ENCODE measurements at places on chromosomes 1 and 21.
A peak's percentile ranks its signal among the peaks of the same experiment; 100 is the strongest.

DNA sequence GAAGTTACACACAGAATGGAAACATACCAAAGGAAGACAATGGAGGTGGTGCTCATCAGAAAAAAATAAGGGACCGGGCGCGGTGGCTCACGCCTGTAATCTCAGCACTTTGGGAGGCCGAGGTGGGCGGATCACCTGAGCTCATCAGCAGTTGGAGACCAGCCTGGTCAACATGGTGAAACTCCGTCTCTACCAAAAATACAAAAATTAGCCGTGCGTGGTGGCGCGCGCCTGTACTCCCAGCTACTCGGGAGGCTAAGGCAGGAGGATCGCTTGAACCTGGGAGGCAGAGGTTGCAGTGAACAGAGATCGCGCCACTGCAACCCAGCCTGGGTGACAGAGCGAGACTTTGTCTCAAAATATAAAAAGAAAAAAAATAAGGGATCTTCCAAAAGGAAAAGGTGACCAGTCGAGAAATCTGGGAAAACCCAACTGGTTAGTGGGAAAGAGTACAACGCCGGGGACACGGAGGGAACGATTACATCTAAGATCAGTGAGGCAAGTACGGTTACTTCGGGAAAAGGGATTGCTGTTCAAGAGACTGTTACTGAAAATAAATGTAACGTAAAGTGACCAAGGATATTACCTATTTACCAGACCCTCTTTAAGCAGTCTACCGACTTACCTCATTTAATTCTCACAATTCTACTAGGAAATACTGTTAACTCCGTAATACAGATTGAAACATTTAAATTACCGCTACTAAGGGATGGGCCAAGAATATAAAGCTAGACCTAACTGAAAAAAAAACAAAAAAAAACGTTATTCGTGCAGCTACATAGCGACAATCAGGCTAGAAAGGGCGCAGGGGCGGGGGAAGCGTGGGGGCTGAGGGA is 822 bp downstream of the CCT3 start:
- no peak for DNase-seq

DNA sequence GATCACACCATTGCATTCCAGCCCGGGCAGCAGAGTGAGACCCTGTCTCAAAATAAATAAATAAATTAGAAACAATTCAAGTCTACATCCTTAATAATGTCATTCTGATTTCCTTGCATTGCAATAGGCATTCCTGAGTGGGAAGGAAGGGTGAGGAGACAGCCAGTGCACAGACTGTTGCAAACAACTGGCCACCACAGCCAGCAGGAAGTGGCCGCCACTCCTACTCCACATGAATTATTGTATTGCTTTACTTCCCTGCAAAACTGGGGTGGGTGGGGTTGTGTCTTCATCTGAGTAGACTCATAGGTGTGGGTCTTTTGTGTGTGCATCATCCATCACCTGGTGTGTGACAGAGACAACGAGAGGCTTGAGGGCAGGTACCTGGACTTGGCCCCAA is 60.1 kb downstream of the OPTC start:
- DNase-seq = no peak

DNA sequence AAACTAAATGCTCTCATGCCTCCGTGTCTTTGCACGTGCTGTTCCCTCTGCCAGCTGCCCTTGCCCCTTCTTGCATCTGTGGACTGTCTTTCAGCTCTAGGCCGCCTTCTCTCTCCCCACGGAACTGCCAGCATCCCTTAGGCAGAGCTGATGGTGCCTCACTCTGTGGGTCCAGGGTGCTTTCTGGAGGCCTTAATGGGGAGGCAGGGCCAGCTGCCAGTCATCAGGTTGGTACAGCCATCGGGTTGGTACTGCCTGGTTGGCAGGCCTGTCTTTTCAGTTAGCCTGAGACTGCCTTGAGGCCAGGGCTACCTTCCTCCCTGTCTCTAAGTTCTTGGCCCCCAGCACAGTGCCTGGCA is 61.4 kb upstream of the TARBP1 start:
- no peak for DNase-seq

- peak; percentile 19 for DNase-seq
These were observed 48.9 kb downstream of the INKA2 start for GRCh38 chr1:111690306-111690617.

GRCh38 chr1:187185389-187185788 is 356.6 kb downstream of the PLA2G4A start:
- no peak for DNase-seq

Data from NCI-H1105 treated with DMSO at 0.1 percent for 48 hours (cell line).